Suppressor macrophage (primary cell): ENCODE measurements at places on chromosomes 1 and 21.

DNA sequence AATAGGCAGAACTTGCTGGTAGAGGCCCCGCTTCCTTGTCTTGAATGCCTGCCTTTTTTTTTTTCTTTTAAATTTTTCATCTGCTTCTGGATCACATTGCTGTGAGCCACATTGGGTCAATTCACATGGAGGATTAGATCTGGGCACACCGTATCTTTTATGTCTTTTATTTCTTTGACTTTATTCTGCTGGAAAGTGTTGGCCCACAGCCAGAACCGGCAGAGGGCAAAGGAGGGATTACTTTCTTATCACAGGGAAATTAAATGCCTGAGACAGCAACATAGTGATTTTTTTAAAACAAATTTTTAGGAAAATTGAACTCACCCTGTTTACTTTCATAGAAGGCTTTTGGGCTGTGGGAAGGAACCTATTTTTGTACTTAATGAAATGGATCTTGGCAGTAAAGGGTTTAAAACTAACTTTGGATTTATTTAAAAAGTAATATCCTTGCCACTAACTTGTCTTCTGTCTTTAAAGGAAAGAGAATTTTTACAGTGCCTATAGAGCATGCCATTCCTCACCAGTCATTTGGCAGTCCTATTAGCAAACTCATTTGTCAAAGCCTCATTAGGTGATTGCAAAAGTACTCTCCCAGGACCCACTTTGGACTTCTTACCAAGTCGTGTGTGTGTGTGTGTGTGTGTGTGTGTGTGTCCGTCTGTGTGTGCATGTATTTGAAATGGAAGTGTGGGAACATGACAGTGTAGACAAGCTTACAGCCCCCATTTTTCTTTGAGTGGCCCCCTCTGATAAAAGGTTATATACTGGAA, 68.4 kb downstream of the ST6GALNAC3 start:
- DNase-seq: no peak

- peak; percentile 9 for DNase-seq
Observed at GRCh38 chr1:174039027-174039426, 16.9 kb upstream of the RC3H1 start.

DNA sequence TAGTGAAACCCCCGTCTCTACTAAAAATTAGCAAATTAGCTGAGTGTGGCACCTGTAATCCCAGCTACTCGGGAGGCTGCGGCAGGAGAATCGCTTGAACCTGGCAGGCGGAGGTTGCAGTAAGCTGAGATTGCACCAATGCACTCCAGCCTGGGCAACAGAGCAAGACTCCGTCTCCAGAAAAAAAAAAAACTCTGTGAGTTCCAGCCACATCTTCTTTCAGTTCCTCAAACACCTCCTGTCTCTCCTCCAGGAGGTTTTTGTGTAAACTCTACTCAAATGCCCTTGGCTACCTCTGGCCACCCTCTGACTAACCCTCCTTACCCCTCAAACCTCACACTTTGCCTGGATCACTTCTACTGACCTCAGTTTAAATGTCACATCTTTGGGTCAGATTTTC, 38.1 kb downstream of the RCSD1 start:
- peak; percentile 27 for DNase-seq

GRCh38 chr21:42997053-42997452, 22.7 kb downstream of the PKNOX1 start:
- peak; percentile 57 for DNase-seq

- no peak for DNase-seq
Observed at GRCh38 chr1:155166051-155166470, 7.0 kb downstream of the KRTCAP2 start.

DNA sequence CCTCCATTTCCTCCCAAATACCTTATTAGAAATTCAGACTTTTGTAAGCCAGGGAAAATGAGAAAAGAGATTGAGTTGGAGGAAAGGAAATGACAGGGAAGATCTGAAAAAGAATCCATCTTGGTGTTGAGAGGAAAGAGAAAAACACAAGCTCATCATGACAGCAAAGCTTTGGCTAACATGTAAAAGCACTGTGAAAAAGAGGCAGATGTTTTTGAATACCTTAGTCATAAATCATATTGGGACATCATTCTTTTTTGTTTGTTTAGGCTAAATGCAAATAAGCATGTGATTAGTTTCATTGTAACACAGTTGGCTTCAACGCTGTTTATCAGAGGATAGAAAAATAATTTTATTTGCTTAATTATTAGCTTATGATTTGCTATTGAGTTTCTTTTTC, 64.6 kb downstream of the LHX8 start:
- DNase-seq: no peak

GRCh38 chr21:22260274-22260673, 1262.1 kb downstream of the NCAM2 start:
- no peak for DNase-seq

GRCh38 chr1:60571811-60572210, 498.2 kb upstream of the C1orf87 start:
- DNase-seq: no peak

- DNase-seq: no peak
Observed at GRCh38 chr21:29092102-29092959, 18.9 kb upstream of the CCT8 start.

- no peak for DNase-seq
Observed at GRCh38 chr1:37237948-37238347, 203.6 kb upstream of the GRIK3 start.

GRCh38 chr1:220983877-220984635, 104.8 kb downstream of the HLX start:
- DNase-seq: no peak

DNA sequence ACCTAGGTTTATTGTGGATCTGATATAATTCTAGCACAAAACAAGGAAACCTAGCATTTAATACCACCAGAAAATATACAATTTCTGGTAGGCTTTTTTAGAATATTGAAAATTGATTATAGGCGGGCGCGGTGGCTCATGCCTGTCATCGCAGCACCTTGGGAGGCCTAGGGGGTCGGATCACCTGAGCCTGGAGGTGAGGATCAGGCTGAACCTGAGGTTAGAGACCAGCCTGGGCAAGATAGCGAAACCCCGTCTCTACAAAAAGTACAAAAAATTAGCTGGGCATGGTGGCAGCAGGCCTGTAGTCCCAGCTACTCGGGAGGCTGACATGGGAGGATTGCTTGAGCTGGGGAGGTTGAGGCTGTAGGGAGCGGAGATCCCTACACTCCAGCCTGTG, 948 bp upstream of the COP1 start:
- no peak for DNase-seq

GRCh38 chr1:32335535-32335789, 571 bp downstream of the MARCKSL1 start:
- no peak for DNase-seq

GRCh38 chr1:19811206-19811851, 3.8 kb downstream of the RNF186 start:
- peak; percentile 63 for DNase-seq

DNA sequence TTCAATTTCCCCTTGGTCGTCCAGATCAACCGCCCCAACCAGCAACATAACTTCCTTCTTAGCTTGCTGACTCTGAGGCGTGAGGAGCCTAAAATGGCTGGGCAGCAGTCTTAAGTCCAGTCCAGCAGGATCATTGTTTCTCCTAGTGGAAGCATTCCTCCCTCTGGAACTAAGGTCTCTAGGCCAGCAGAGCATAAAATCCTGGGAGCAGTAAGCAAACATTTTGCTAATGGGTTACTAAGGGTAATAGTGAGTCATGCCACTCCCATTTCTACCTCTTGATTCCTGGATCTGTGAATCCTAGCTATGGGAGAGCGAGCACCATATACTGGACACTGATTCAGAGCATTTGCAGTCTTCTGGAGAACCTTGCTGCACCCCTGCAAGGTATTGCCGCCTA, 59.9 kb downstream of the ADSS2 start:
- DNase-seq: no peak

GRCh38 chr1:47837866-47838561, 159.2 kb downstream of the TRABD2B start:
- no peak for DNase-seq

GRCh38 chr1:179184403-179184802, 45.1 kb downstream of the ABL2 start:
- no peak for DNase-seq

- no peak for DNase-seq
Observed at GRCh38 chr1:65483993-65484754, 63.7 kb downstream of the LEPR start.

GRCh38 chr1:37556712-37557196, at the start of gene DNALI1:
Gene DNALI1, plus strand, starts transcription at chr1:37556940. Its CDS starts 55 bp downstream, at chr1:37556995.
- DNase-seq: peak; percentile 72

DNA sequence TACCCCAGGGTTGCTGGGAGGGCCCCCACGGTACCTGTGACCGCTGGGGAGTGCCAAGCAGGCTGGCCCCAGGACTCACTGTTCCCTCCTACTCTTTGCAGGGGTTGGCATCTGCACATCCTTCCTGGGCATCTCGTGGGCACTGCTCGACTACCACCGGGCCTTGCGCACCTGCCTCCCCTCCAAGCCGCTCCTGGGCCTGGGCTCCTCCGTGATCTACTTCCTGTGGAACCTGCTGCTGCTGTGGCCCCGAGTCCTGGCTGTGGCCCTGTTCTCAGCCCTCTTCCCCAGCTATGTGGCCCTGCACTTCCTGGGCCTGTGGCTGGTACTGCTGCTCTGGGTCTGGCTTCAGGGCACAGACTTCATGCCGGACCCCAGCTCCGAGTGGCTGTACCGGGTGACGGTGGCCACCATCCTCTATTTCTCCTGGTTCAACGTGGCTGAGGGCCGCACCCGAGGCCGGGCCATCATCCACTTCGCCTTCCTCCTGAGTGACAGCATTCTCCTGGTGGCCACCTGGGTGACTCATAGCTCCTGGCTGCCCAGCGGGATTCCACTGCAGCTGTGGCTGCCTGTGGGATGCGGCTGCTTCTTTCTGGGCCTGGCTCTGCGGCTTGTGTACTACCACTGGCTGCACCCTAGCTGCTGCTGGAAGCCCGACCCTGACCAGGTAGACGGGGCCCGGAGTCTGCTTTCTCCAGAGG, 6.8 kb downstream of the XKR8 start:
- DNase-seq: no peak

- no peak for DNase-seq
Observed at GRCh38 chr21:14768042-14768441, 221.9 kb upstream of the SAMSN1 start.

DNA sequence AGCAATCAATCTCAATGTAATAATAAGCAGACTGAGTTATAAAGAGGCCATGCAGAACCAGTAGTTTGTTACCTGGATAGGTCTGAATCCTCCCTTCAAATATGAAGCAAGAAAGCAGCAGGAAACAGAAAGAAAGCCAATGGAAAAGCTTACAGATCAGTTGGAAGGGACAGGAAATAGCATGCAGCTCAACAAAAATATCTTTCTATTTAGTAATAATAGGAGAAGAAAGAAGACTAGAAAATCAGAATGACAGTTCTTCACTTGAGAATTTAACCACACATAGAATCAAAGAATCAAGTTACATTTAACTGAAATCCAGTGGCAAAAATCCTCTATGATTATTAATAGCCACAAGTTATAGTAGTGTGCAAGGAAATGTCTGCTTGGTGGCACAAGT, 194.4 kb downstream of the EIF4G3 start:
- no peak for DNase-seq

GRCh38 chr1:5374192-5374591, 618.0 kb downstream of the NPHP4 start:
- DNase-seq: no peak

GRCh38 chr1:33455539-33456501, 16.6 kb upstream of the ZSCAN20 start:
- DNase-seq: peak; percentile 86

- DNase-seq: no peak
Observed at GRCh38 chr21:36701756-36702621, 3.1 kb downstream of the SIM2 start.

- DNase-seq: peak; percentile 74
Observed at GRCh38 chr1:110207831-110208230, 2.3 kb upstream of the KCNC4 start.

- DNase-seq: no peak
Observed at GRCh38 chr1:197787623-197788536, 12.6 kb upstream of the DENND1B start.

DNA sequence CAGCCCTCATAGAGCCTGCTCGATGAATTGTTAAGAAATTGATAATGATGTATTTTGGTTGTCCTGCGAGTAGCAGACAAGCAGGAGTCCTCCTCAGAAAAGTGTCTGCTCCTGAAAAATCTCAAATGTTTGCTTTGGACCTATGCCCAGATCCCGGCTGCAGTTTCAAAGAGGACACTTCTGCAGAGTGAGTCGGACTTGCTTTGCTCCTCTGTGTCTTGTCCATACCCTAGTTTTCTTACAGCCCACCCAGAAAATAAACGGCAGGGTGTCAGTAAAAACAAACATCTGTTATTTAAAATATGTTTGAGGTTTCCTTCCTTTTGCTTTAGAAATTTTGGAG, 2.8 kb downstream of the S100A10 start:
- no peak for DNase-seq

- no peak for DNase-seq
Observed at GRCh38 chr1:211632117-211632807, 43.2 kb downstream of the NEK2 start.

DNA sequence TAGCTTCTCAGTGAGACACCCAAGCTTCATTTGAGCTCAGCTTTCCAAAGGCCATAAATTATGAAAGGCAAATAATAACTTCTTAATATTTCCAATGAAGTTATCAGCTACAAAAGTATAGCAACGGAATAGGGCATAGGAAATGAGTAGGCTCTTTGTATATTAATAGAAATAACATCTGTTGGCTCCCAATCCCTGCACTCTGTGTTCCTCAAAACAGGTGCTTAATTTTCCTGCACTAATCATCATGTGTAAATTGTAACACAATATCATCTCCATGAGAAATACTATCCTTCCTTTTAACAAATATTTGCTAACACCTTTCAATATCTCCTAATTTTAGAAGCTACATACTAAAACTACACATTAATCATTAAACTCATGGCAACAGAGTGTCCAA, 19.2 kb upstream of the IFI44L start:
- no peak for DNase-seq

DNA sequence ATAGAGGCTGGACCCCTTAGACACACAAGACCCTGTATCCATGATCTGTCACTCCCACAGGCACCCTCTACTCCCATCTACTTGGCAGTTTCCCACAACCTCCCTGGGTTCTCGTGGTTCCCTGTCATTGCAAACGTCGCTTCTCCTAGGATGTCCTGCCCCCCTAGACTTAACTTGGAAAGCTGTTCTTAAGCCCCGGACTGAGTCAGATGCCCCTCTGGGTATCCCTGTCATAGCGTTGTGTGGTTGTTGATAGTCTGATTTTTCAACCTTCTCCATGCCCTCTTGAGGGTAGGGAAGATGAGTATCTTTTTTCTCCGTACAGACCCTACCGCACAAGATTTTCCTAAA, 11.8 kb downstream of the RCC1 start:
- peak; percentile 20 for DNase-seq

DNA sequence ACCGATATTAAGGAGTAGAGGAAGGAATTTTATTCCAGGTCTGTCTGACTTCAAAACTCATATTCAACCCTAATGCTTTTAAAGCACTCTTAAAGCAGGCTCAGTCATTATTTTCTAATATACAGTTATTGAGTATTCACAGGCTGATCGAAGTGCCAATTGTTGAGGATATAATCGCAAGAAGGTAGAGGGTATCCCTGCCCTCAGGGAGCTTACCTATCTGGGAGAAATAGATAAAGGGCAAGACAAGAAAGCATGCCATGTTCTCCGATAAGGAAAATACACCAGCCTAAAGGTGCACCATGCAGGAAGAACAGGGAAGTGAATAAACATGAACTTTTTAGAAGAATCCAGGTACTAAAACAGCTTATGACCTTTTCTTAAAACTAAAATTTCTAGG, 361.2 kb downstream of the SMYD3 start:
- DNase-seq: no peak

GRCh38 chr21:36149788-36150711, 6.6 kb upstream of the DOP1B start:
- DNase-seq: peak; percentile 96
